Nucleus accumbens (tissue), 56 donors: ENCODE measurements at places on chromosomes 7 and 10.

- DNase-seq: no peak
Measured at GRCh38 chr10:59805014-59805413, 51.8 kb upstream of the MRLN start.

DNA sequence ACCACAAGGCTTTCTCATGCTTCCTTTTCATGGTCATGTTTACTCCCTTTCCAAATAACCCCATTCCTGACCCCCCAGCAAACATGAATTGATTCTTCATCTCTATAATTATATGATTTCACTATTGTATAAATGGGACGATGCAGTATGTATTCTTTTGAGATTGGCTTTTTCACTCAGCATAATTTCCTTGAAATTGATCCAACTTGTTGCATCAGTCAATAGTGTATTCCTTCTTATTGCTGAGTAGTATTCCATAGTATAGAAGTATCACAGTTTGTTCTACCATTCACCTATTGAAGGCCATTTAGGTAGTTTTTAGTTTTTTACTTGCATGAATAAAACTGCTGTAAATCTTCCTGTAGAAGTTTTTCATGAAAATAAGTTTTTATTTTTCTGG lies 264.7 kb downstream of the BAMBI start:
- DNase-seq: no peak

- no peak for DNase-seq
Measured at GRCh38 chr7:154794147-154794780, 208.7 kb downstream of the PAXIP1 start.

- DNase-seq: no peak
Measured at GRCh38 chr7:108189733-108190388, 59.7 kb upstream of the LAMB4 start.

GRCh38 chr10:76080991-76081390 lies 649.6 kb downstream of the LRMDA start:
- DNase-seq: no peak

GRCh38 chr10:123552760-123553554 lies 113.2 kb upstream of the GPR26 start:
- DNase-seq: no peak

DNA sequence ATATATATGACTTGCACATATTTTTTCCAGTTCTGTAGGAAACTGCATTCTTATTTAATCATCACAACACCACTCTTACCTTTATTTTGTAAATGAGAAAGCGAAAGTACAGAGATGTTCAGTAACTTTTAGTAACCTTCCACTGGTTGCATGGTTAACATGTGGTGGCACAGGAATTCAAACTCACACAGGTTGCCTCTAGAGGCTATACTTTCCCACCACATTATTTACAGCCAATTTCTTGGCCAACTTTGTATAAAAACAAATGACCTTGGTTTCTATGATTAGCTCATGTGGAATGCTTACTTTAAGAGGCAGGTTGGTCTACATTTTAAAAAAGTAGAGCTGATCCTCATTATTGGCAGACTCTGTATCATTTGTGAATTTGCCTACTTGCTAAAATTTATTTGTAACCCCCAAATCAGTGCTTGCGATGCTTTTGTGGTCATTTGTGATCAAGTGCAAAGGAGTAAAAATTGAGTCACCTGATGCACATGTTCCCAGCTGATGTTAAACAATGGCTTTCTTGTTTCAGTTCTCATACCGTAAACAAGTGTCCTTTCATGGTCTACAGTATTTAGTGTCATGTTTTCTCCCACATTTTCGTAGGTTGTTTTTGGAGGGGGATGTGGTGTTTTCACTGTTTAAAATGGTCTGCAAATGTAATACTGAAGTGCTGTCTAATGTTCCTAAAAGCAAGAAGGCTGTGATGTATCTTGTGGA lies 14.8 kb downstream of the BBS9 start:
- DNase-seq: no peak

GRCh38 chr10:110498982-110499795 lies 1.5 kb downstream of the DUSP5 start:
- no peak for DNase-seq

DNA sequence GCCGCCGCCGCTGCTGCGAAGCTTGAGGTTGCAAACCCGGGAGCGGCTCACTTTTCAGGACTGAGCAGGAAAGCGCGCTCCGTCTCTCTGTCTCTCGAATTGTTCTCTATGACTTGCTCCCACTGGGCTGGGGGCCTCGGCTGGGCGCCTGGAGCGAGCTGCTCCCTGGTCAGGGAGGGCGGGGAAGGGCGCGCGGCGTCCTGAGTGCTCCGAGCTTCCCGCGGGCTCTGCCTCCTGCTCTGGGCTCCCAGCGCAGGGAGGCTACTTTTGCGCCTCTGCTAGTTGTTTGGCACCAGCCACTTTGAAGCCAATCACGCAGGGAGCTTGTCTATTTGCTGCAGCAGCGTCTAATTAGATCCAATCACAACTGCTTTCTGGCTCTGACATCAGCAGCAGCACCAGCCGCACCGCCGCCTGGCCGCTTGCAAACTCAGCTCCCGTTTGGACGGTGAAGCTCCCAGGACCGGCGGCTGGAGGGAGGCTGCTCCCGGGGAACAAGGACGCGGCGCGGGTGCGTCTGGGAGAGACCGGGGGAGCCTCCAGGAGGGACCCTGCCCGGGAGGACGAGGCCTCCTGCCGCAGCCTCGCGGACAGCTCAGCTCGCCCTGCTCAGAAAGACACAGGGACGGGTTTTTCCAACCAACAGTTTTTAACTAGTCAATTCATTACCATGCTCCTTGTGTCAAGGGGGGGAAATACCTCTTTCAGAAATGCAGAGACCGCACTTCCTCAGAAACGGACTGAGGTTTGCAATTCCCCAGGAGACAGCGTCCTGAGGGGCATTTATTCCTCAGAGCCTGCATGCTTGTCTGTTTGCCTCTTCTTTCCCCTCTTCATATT lies at the start of gene ADARB2:
Gene ADARB2 (minus strand): TSS at position 304 of the 840 bp plus-strand sequence.
- DNase-seq: peak; percentile 46

- DNase-seq: no peak
Measured at GRCh38 chr7:121966276-121966934, 93.4 kb downstream of the PTPRZ1 start.

- no peak for DNase-seq
Measured at GRCh38 chr10:33189808-33190207, 144.7 kb downstream of the NRP1 start.

- no peak for DNase-seq
Measured at GRCh38 chr7:90242369-90243168, 2.4 kb upstream of the CFAP69 start.

DNA sequence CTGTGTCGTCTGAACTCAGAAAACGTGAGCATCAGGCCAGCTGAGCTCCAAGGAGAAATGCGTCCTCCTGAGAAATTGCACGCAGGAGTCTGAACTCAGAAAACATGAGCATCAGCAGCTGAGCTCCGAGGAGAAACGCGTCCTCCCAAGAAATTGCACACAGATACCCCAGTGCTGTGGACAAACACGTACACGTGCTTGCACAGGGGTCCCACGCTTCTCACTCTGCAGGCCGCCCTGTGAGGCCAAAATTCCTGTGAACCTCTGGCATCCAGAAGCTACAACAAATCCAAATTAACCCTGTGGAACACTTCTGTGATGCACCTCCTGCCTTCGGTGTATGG lies 133.8 kb downstream of the WDR37 start:
- no peak for DNase-seq

GRCh38 chr10:132538031-132538789 lies 623 bp downstream of the INPP5A start:
- no peak for DNase-seq

DNA sequence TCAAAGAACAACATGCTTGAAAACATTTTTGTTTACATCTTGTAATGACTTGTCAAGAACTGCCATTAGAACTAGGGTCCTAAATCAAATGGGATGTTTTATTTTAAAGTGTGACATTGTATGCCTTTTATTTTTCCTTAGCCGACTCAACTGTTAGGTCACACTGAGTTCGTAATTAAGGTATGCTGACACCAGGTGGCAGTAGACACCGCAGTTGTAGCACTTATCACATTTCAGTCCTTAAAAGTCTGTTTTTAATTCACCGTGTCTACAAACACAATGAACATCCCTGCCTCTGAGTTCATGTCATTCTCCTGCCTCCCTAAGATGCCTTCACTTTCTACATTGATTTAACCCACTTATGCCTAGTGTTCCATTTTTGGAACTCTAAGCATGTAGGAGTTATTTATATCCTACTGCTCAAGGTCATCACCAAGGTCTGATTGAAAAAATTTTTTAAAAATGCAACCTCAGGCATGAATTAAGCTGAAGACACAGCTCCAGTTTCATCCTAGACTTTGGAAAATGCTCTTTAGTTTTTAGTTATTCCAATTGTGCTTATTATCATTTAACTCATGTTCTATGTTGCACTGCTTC lies 186.1 kb downstream of the BMPER start:
- no peak for DNase-seq

DNA sequence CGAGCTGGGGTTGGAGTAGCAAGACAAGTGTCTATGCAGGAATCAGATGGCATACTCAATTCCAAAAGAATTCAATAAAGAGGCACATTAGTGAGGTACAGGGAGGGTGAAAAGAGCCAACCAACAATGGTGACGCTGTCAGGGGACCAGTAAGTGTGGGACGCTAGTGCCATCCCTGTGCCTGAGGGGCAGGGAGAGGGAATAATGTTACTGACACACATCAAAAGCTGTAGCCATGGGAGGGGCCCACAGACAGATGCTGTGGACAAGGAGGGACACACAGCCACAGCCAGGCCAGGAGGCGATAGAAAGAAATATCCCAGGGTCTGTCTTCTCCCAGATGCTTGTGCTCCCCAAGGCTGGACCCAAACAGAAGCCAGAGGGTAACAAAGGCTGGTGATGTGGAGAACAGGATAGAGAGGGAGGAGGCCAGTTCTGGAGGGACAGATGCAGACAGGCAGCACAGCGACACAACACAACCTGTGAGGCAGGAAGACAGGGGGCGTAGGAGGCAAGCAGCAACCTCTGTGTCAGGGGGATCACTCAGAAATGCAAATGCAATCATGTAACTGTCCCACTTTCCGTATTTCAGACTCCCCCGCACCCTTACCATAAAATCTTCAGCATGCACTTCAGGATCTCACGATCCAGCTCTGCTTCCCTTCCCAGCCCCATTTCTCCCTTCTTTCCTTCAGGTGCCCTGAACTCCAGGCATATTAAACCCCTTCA lies 240.5 kb upstream of the FZD8 start:
- no peak for DNase-seq

DNA sequence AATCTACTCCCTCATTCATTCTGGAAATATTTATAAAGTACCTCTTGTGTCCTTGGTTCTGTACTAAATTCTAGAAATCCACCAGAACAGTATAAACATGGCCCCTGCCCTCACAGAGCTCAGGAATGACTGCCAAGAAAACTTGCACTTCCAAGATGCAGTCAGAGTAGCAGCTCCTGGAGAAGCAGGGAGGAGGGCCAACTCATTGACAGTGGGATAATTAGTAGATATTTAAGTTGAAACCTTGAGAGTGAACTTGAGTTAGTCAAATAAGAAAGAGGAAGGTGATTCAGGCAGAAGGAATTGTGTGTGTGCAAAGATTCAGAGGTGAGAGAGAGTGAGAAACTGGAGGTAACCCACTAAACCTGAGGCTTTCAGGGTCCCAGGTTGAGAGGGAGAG lies 182.2 kb upstream of the INHBA start:
- no peak for DNase-seq

GRCh38 chr7:91398341-91398740 lies 134.1 kb downstream of the FZD1 start:
- no peak for DNase-seq

GRCh38 chr7:91397612-91398011 lies 133.4 kb downstream of the FZD1 start:
- no peak for DNase-seq

DNA sequence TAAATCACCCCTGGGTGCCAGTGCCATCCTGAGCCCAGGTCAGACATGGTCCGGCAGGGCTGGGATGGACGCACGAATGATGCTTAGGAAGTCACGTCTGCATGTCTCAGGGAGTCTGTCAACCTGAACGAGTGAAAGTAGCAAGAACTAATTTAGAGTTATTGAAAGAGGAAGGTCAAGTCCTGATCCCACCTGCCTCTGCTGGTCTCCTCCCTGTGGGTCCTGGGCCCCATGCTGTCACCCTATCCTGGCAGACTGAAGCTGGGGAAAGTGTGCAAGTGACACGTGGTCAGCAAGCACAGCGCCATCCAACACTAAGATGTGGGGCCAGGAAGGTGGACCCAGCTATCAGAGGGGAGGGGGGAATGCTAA lies 26.1 kb upstream of the GRID1 start:
- DNase-seq: no peak

DNA sequence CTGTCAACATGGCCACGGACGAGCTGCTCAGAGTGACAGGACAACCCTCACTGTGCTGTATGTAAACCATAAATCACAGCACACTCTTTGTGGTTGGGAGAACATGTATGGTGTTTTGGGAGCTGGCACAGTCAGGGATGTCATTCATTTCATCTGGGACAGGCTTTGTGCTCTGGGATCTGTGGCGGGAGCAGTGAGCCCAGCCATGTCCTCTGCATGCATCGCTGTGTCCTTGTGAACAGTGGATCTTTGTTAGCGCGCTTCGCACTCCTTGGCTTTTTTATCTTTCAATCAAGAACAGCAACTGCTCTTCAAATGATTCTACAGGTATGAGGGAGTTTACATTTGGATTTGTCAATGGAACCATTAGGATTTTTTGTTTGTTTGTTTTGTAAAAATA lies 7.1 kb downstream of the CCM2 start:
- peak; percentile 49 for DNase-seq

GRCh38 chr10:804191-804781 lies 114.8 kb upstream of the DIP2C start:
- no peak for DNase-seq

GRCh38 chr10:2994221-2994961 lies 73.0 kb upstream of the PFKP start:
- no peak for DNase-seq

GRCh38 chr7:131869169-131869844 lies 312.9 kb upstream of the PODXL start:
- DNase-seq: no peak

DNA sequence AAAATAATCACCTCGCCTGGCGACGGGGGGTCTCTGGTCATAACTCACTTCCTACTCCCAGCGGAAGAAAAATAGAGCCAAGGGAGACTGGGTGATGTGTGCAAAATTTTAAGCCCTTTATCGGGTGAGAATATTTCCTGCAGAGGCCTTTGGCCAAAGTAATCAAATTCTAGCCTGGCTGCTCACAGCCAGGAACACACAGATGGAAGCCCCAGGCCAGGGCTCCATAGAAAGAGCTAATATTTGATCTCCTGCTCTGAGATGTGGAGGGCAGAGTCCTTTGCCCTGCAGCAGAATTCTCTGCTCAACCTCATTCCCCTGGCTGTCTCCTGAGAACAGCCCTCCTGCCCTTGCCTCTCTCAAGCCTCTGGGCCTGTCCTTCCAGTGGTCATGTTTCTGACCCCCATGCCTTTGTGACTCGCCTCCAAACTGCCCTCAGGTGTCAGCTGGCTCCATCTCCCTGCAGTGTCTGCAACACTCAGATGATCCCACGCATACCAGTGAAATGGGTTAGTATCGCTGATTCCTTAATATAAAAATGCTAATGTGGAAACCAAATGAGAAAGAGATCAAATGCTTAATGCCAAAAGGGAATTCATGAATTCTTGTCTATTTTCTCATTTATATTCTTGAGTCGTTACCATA lies 34.5 kb downstream of the FRMD4A start:
- DNase-seq: no peak
